ENCODE measurements at places on chromosomes 7 and 10.

GRCh38 chr7:30133736-30134610 is 813 bp upstream of the MTURN start:
- no peak for DNase-seq

DNA sequence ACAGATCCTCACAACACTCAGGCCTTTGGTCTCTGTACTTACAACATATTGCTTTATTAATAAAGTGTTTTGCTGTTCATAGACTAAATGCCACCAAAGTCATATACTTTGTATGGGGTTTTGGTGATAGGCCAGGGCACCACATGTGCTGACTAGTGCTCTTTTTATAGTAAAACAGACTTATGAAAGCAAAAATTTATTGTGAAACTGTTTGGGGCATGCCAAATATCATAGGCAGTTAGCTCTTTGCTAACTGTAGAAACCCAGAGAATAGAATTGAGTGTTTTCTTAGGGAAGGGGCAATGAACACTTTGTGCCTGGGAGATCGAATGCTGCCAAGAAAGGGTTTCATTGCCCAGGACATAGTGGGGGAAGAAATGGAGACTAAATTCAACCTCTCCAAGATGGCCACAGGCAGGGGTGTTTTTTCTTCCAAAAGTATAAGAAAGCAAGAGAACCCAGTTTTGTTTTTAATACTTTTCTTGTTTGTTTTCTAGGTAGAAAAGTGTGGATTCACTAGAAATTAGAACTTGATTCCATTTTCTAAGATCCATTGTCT is 142.7 kb downstream of the TRIL start:
- no peak for DNase-seq

DNA sequence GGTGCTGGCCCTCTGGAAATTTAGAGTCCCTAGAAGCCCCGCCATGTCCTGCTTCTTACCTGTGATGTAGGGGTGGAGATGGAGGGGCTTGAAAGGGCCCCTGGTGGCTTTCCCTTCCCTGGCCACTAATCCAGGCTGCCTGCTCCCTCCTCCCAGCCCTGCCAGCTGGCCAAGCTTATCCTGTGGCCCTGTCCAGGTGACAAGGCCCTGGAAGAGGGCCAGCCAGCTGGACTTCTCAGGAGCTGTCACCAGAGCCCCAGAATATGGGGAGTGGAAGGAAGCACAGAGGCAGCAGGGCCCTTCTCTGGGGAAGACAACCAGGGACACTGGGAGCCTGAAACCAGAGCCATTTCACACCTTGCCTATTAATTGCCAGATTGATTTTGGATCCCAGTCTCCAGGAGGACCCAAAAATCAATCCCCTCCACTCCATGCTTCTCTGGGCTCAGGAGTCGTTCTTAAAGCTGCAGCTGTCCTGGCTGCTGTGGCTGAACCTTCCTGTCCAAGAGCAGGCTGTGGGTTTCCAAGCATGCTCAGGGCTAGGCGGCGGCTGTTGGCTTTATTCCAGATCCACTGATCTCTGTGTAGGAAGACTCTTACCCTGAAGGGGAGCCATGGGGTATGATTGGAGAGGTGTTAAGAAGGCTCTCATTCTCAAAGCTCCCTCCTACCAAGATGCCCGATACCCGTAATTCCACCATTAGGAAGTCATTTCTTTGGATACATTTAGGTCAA is 52.6 kb upstream of the PCBD1 start:
- DNase-seq = no peak

- DNase-seq = no peak
Observed at GRCh38 chr7:50335795-50336754, 31.6 kb downstream of the IKZF1 start.

GRCh38 chr10:113691381-113691780 is 11.7 kb downstream of the CASP7 start:
- DNase-seq = no peak

GRCh38 chr10:48970654-48971053 is 31.0 kb upstream of the LRRC18 start:
- no peak for DNase-seq

GRCh38 chr10:76868098-76868977 is 769.3 kb downstream of the KCNMA1 start:
- DNase-seq = no peak

DNA sequence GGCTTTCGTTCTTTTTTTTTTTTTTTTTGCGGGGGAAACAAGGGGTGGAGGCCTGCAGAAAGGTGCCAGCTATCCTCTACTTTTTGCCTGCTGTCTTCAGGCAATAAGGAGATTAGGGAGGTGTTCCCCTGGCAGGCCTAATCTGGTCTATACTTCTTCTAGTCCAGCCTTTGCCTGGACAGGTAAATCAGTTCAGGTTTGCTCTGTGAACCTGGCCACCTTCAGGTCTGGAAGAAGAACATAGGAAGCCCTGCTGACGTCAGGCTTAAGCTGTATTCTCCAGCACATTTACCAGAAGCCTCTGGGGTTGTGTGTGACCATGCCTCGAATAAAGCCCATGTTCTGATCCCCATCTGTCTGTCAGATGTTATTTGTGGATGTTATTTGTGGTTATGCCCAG is 115.4 kb downstream of the SDK1 start:
- no peak for DNase-seq

- DNase-seq = no peak
Observed at GRCh38 chr7:137664846-137665245, 181.9 kb downstream of the DGKI start.

DNA sequence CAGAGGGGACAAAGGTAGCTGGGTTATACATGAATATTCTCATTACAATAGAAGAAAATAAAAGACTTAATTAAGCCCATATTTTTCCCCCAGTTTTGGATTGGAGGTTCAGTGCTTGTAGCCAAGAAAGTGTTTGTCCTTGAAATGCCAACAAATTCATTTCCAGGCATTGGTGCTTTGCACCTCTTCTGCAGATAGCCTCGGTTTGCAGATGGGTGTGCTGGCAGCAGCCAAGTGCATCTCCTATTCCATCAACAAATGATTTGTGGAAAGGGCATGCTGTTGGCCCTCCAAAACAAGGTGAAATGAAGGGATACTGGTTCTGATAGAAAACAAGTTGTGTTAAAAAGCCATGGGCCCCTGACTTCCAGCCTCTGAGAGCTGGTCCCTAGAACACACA is 187.3 kb downstream of the DPY19L1 start:
- no peak for DNase-seq

DNA sequence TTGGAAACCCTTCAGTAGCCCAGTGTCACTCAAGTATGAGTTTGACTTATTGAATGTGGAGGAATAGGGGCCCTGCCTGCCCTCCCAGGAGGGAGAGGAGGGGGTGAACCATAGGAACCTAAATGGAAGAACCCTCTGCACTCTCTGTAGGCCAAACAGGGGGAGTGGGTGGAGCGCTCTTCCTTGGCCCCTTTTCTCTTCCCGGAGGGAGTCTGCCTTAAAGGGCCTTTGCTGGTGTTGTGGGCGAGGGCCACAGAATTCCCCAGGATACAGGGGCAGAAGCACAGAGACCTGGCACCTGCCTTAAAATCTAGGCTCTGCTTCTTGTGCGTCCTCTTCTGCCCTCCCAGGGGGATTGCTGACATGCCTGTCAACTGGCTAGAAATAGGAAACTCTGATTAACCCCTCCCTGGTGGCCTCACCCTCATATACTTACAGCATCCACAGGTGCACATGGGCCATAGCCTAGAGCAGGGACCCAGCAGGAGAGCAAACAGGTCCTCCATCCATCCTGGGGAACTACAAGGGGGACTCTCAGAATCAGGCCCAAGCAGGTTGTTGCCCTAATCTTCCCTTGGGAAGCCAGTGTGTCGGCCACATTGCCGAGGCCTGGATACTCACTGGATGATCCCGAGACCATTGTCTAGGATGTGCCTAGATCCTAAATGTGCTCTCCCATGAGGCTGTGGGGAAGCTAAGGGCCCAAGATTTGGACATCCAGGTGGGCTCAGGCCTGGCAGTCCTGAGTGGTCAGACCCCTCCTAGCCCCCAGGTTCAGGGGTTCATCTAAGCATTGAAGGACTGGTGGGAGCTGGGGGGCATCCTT is 3.4 kb downstream of the TRIM8 start:
- DNase-seq = no peak

DNA sequence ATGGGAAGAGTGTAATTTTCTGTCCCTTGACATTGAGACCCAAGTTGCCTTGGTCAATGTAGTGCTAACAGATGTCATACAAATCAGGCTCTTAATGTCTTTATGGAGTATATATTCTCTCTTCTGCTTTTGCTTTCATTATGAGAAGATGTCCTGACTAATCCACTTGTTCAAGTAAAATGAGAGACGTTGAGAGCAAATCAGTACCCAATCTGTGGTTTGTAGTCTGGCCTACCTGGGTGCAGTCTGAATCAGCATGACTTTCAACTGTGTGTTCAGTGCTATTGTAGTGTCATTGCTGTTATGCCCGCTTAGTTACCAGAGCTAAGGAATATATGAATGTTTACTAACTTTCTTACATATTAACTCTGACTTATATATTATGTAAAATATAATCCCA is 612.4 kb downstream of the ANKRD7 start:
- no peak for DNase-seq

- no peak for DNase-seq
Observed at GRCh38 chr10:93757136-93757535, 600 bp upstream of the LGI1 start.

DNA sequence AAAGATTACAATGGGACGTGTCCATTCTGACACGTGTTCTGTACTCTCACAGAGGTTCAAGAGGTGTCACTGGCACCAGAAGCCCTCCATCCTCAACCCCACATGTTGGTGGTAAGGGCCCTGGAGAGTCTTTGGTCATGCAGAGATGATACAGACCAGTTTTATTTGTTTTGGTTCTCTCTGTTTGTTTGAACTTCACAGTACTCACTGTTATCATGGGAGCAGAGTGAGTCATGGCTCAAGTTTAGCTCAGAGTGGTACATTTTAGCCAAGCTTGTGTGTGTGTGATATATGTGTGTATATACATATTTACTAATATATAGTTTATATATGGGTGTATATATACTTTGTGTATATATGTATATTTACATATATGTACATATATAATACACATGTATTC is 935.6 kb downstream of the GRID1 start:
- no peak for DNase-seq

DNA sequence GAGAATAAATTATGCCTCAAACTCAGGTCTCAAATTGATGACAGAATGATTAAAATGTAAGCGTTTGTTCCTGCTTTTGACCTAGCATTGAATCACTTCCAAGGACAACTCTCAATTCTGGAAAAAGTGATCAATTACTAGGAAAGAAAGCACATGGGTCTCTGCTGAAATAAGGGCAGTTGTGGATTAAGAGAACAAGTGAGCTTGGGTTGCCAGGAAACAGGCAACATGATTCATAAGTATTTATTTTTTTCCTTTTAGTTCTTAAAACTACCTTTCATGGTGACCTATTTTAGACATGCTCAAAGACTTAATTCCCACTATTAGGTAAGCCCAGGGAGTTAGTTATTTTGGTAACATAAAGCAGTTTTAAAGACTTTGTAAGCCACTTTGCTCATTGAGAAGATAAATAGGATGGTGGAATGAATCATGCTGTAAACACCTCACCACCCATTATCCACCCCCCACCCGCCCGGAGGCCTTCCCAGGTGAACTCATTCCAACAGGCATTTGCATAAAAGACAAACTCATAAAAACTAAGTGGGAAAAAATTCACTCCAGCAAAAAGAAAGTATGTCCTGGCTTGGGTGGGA is 728.3 kb downstream of the SORCS1 start:
- no peak for DNase-seq

DNA sequence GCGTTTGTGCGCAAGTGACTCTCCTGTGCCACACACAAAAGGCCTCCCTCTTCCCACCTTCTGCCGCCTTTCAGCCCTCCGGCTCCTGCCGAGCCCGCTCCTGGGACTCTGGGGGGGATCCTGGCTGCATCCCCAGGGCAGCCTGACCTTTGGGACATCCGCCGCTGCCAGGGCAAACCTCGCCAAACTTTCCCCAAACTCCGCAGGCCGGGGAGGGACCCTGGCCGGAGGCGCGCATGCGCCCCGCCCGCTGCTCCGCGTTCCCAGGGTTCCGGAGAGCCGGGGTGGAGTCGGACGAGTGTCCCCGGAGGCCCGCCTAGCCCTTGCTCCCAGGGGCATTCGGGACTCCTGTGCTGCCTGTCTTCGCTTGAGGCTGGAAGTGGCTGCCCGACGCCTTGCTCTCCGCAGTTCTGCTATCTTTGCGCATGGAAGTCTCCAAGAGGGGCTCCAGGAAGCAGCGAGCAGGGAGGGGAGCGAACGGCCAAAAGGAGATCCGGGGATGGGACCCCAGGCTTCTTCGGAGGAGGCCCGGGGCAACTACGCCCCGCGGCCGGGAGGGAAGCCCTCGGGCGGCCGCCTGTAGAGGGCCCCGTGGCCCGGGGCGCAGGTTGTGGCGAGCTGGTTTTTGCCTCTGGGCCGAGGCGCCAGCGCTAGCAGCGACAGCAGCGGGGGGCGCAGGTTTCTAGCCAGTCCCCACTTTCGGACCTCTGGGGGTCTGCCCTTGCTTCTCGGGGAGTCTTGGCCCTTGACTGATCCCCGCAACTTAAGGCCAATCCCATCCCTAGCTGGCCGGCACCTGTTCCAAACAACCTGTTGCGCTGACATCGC is 7.0 kb downstream of the PTF1A start:
- DNase-seq = no peak

GRCh38 chr10:22544325-22545068 is 169.9 kb downstream of the PIP4K2A start:
- DNase-seq = no peak

DNA sequence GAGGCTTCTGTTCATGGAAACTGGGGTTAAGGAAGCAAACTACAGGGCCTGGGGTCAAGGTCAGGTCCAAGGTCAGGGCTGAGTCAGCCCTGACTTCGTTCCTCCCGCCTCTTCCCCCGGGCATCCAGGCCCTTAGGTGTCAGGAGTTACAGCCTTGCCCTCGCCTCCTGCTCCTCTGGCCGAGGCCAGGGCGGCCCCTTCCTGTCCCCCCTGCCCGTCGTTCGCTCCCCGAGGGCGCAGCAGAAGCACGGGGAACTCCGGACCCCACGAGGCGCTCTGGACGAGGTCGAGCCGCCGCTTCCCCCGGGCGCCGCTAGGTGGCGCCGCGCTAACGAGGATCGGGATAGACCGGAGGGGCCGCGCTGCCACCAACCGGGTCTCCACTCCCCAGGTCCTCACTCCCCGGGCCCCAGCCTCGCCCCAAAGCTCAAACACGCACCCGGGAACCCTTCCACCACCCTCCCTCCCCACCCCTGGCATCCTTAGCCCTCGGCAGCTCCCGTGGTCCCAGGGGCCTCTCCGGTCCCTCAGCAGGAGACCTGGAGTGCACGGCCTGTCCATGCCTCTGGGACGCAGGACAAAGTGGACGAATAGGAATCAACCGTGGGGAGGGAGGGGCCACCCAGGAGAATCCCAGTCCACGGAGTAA is 59.2 kb upstream of the MYL10 start:
- no peak for DNase-seq

- DNase-seq = no peak
Observed at GRCh38 chr10:98373260-98374040, 41.5 kb downstream of the PYROXD2 start.

GRCh38 chr10:25747084-25747483 is 186.9 kb upstream of the MYO3A start:
- DNase-seq = no peak

GRCh38 chr7:135560631-135561030 is 2.9 kb downstream of the NUP205 start:
- DNase-seq = no peak

- DNase-seq = no peak
Observed at GRCh38 chr10:128693493-128694131, 567.4 kb upstream of the MKI67 start.

- DNase-seq = no peak
Observed at GRCh38 chr10:49053998-49054692, 61.2 kb downstream of the VSTM4 start.

Data from NCI-H1417 treated with DMSO at 0.1 percent for 48 hours (cell line).